Activated CD4-positive, CD25-positive, alpha-beta regulatory T cell treated with anti-CD3 and anti-CD28 coated beads, Interleukin-2, amount 50 U/mL, for 24 hours (primary cell): ENCODE measurements at places on chromosomes 11 and 22.

GRCh38 chr11:93501856-93502255 is 41.3 kb downstream of the SMCO4 start:
- no peak for ATAC-seq

DNA sequence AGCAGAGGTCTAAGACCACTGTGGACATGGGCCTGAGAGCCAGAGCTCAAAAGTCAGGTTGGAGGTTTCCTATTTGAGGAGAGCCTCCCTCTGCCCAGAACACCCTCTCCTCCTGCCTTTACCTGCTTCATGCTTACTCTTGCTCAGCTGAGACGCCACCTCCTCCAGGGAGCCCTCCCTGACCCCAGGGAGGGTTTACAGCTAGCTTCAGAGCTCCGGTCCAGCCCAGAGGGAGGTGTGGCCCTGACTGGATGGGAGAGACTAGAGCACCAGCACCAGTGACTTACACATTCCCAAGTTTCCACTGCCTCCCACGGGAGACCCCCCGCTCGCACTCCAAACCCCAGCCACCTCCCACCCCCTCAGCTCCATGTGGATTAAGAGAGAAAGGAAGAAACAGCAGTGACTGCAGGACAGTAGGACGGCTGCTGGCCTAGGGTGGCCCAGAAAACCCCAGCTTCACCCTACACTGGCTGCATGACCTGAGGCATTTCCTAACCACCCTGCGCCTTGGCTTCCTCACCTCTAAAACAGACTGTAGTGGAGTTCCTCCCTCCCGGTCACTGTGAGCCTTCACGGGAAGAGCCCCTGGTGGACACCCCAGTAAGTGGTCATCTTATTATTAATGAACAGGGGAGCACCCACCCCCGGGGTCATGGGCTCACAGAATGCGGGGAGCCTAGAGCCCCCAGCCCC is 24.5 kb upstream of the PDGFB start:
- ATAC-seq: no peak

DNA sequence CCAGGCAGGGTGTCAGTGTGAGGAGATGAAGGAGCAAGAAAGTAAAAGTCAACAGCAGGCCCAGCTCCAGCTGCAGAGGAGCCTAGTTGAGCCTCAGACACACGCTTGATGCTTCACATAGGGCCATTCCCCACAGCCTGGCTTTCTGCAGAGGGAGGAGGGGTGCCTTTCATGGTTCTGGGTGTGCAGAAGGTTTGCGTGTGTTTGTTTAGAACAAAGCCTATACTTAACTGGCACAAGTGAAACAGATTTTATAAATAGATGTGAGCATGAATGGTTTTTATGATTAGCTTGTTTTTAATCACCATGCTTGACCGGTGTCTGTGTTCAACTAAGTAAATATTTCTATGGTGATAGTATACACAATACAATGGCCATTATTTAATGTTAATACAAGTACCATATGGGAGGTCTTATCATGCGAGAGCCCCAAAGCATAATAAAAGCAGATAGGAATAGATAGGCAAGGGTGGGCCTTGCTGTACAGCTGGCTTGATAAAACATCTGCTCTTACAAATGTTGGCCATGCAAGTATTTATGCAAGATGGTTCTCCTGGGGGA is 290.2 kb downstream of the ETS1 start:
- ATAC-seq: peak; percentile 18

DNA sequence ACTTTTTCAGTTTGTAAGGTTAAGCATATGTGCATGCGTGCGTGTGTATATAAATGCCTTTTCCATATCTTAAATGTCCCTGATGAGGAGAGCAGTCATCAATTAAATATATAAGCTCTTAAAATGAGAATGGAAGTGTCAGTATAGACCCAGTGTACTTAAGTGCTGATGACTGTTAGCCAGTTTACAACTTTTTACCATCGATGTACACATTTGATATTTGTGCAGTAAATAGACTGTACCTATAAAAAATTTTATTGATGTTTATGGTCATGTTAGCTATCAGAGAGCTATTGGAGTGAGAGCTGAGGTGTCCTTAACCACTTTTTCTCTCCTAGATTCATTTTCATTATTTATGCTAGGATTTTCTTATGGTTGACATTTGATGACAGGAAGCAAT is 45.4 kb downstream of the TRAF6 start:
- no peak for ATAC-seq

GRCh38 chr22:30763815-30764673 is 69.4 kb downstream of the OSBP2 start:
- ATAC-seq: peak; percentile 86

DNA sequence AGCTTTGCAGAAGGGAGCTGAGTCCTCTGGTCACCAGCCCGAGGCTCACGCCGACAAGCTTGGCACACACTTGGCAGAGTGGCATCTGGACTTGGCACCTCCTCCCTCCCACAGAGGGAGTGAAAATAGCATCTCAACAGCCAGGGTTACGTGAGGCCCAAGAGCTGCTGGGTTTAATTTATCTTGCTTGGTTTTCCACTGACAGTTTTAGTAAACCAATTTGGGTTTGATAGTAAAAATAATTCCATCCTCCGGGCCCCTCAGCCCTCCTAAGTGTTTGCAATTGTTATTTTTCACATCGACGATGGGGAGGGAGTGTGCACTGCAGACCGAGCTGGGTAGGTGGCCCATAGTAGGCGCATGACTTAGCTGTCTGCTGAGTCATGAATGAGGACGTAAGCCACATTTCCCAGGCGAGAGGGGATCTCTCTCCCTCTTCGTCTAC is 107.6 kb upstream of the ASPHD2 start:
- ATAC-seq: no peak

- peak; percentile 68 for ATAC-seq
Observed at GRCh38 chr22:32644252-32645100, 157.0 kb upstream of the TIMP3 start.

- no peak for ATAC-seq
Observed at GRCh38 chr11:77211594-77212251, 83.7 kb downstream of the MYO7A start.

- no peak for ATAC-seq
Observed at GRCh38 chr22:25068707-25069106, 116.2 kb downstream of the KIAA1671 start.

- no peak for ATAC-seq
Observed at GRCh38 chr11:110886288-110886970, 174.2 kb upstream of the ARHGAP20 start.

GRCh38 chr22:45929649-45930048 is 47.3 kb downstream of the WNT7B start:
- no peak for ATAC-seq
